ENCODE measurements at places on chromosomes 2 and 18. TPM values are rescaled to one million over a fixed set of nuclear protein-coding genes. Genes with fewer than 3 reads are reported as not detected.

CDCA7 gene
- total RNA-seq: 87.2 TPM

MARCHF4 gene
- not detected for total RNA-seq

PRSS56 gene
- 0.39 TPM for total RNA-seq

DIPK1C gene
- not detected for total RNA-seq

TBR1 gene
- total RNA-seq: 0.02 TPM

BCL11A gene
- 1.00 TPM for total RNA-seq

SNTG2 gene
- 2.5 TPM for total RNA-seq

GREB1L gene
- not detected for total RNA-seq

GRCh38 chr2:223997938-223998337 is 40.7 kb downstream of the MRPL44 start:
- no peak for DNase-seq

DNA sequence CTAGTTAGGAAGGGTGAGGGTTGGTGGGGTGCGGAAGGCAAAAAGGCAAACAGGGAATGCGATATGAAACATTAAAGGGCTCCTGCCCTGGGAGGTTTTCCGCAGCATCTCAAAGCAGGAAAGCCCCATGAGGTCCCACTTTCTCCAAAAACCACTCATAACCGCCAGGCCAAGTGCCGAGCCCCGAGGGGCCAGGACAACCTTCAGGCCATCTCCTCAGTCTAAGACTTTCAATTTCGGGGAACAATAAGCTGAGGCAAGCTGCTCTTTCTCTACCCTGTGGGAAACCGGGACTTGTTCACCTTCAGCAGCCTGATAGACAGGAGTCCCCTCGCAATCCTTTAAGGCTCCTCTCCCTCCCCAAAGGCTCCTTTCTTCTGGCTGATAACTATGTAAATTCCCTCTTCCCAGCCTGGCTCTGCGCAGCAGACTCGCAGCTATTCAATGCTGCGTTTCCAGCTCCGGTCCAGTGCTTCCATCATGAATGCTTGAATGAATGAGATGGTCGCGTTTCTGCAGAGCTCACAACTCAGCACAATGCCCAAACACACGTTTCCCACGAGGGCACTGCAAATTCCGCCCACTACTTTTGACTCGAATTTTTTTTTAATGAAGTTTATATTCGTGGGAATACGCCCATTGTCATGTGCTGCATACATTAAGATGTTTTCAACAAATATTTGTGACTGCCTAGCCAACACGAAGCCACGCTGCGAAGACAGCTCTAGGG is 1.4 kb downstream of the LAMA1 start:
- no peak for DNase-seq

DNA sequence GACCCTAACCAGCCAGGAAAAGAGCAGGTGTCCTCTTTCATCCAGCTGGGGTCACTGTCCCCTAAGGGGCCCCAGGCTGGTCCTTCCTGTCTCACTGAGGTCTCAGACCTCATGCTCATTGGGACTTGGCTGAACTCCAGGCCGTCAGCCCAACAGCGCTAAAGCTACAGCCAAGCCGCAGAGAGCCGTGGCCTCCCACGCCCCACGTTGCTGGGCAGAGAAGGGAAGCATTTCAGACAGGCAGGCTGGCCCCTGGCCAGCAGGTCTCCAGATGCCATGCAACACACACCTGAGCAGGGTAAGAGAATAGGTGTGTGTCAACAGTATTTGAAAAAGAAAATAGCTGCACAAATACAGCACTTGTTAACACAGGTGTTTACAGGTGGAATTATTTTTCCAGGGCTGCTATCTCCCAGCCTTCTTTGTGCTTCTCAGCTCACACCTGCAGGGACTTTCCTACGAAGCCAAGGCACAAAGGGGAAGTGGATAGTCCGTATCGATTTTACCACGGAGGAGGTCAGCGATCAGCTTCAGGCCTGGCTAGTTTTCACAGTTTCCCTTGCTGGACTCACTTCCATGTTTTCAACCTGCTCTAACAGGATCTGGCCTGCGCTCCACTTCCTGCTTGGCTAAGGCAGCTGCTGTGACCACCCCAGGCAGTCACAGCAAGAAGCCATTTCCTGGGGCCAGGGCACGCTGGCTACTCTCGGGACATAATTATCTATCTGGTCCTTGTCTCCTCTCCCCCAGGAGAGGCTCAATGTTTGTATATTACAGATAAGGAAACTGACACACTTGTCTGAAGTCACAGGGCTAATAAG is 156.1 kb upstream of the ID2 start:
- no peak for DNase-seq

DNA sequence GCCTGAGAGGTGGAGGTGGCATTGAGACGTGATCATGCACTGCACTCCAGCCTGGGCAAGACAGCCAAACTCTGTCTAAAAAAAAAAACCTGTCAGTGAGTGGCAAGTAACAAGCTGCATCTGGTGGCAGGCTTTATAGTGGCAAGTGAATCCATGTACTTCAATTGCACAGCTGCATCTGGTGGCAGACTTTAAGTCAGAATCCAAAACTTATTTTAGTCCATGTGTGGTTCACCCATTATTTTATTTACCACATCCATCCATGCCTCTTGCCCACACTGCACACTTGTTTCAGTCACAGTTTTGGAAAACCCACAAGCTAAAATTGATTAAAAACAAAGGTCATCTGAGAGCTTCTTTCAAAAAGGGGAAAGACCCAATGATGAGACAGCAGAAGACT is 1636.4 kb upstream of the NXPH2 start:
- DNase-seq: no peak

DNA sequence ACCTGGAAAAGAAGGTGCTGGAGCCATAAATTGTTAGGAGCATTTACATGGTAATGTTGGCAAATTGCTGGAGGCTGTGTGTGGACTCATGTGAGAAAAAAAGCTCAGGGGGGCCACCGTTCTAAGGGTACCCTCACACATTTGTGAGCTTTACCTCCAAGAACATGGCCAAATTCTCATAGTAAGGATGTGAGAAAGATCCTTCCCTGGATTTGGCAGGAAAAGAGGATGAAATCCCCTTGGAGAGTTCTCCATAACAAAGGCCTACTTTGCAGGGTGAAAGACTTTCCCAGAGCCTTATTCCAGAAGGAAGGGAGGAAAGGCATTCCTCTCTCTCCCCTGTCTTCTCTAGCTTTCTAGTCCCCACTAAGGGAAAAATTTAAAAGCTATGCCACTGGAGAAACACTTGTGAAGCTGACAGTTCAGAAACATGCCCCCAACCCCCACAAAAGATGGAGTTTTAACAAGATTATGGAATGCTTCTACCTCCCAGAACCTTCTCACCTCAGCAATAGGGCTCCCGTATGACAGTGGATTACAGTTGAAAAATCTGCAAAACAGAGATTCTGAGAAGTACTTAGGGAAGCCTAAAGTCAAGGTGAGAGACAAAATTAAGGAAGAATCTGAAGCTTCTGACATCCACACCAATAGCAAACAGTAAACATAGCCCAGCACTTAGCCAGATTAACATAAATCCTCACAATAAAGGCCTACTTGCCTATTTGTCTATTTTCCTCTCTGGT is 20.2 kb upstream of the ERMN start:
- DNase-seq: no peak

GRCh38 chr2:23637011-23637778 is 252.2 kb downstream of the KLHL29 start:
- DNase-seq: no peak

DNA sequence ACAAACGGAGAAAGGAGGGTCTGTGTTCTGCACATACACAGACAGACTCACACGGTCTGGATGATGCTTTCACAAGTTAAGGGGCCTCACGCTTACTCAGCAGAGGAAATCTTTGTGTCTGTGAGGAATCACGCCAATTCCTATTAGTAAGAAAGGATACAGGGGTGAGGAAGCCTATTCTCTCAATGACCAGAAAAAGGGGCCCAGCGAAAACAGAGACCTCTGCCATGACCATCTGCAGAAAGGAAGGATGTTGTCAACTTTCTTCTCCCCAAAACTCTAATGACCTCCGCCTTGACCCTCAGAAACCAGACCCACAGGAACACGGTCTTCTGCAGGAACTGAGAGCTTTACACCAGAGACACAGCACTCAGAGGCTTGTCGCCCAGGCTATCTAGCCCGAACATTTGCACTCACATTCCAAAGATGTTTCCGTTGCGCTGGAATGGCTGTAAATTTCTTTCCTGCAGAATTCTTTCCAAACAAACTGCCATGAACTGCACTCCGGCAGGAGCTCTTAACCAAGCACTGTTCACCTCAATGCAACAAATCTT is 186.3 kb downstream of the TCF4 start:
- DNase-seq: no peak

DNA sequence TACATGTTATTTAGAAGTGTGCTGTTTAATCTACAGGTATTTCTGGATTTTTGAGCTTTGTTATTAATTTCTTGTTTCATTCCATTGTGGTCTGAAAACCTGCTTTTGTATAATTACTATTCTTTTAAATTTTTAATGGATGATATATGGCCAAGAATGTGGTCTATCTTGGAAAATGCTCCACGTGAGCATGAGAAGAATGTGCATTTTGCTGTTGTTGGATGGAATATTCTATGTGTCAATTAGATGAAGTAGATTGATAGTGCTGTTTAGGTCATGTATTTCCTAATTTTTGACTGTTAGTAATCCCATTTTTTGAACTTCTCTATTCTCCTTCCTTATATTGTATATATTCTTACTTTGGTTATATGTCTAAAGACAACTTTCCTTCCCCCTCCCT is 19.9 kb upstream of the TTN start:
- DNase-seq: no peak

- no peak for DNase-seq
These were observed 46.8 kb downstream of the EMX1 start for GRCh38 chr2:72964146-72964525.

- DNase-seq: peak; percentile 10
These were observed 55.4 kb upstream of the CD28 start for GRCh38 chr2:203650860-203651613.

DNA sequence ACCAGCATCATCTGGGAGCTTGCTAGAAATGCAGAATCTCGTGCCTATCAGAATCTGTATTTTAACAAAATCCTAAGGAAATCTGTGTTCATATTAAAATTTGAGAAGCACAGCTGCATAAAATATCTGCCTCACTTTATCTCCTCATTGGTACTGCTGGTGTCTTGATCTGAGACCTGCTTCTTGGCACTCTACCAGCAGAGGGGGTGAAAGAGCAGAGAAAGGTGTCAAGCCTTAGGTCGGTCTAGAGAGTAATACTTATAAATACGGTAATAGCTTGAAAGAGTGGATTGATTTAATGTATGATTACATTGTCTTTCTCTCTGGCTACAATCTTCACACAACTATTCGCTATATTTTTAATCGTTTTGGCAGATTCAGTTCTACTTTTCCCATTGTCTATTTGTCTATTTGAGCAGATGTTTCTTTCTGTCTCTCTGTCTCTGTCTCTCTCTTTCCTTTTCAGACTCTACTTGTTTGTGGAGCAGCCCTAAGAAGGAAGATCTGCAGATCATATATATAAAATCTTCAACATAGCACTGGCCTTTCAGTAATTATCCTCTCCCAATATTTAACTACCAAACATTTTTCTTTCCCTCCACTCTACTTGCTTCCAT is 1.7 kb upstream of the GCG start:
- peak; percentile 66 for DNase-seq

DNA sequence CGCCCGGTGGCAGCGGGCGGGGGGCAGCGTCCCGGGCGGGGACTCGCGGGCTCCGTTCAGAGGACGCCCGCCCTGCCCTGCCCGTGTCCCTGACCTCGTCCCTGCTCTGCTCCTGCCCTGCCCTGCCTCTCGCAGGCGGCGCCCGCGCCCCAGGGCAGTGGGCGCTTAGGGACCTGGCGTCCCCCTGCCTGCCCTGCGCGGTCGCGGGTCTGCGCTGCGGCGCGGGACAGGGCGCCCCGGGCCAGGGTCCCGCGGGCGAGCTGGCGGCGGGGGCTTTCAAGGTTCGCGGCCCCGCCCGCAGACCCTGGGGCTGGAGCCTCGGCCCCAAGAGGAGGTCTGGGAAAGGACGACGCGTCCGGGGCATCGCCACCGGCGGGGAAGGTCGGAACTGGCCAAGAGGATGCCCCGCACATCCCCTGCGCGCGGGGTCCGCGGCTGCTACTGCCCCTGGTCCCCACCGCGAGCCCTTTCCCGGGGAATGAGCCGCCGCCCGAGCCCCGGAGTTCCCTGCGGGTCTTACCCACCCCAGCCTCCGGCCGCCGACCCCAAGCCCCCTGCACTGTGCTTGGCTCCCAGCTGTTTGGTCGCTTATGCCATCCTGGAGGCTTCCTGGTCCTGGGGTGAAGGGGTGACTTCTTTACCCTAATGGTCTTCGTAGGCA is 679 bp downstream of the RNF144A start:
- no peak for DNase-seq

- DNase-seq: no peak
These were observed 1.2 kb upstream of the ALPP start for GRCh38 chr2:232377319-232377718.

DNA sequence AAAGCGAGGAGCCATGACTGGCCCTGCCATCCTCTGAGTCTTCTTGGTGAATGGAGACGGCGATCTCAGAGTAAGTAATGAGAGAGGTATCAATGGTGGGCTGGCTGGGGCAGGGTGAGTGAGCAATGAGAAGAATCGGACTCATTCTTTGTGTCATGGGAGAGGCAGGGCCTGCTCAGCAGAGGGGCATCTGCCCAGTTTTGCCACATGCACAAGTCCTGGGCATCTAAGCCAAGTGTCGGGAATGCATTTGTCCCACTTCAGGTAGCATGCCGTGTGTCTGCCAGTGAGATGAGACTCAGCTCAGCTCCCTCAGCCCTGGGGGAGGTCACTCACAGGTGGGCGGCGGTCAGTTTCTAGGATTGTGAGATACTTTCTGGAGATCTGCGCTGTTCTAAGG is 791.0 kb upstream of the RAB6C start:
- no peak for DNase-seq

DNA sequence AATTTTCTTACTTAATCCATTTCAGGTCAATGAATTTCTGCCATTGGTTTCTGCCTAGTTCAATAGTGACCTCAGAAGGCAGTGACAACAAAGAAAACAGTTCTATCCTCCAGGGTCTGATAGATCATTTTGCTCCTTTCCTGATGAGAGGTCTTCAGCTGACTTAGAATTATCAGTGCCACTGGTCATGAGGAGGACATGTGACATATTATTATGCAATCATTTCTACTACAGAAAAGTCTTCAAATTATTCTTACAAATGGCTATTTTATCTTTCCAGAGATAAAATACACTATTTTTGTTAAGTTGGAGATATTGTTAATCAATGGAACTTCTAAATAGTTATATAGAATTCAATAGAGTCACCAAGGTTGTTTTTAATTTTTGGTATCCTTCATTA is 360.0 kb upstream of the GALNT5 start:
- no peak for DNase-seq

- DNase-seq: no peak
These were observed 540 bp downstream of the SOX11 start for GRCh38 chr2:5692561-5693286.

- DNase-seq: no peak
These were observed 14.6 kb downstream of the RAMP1 start for GRCh38 chr2:237873897-237874551.

DNA sequence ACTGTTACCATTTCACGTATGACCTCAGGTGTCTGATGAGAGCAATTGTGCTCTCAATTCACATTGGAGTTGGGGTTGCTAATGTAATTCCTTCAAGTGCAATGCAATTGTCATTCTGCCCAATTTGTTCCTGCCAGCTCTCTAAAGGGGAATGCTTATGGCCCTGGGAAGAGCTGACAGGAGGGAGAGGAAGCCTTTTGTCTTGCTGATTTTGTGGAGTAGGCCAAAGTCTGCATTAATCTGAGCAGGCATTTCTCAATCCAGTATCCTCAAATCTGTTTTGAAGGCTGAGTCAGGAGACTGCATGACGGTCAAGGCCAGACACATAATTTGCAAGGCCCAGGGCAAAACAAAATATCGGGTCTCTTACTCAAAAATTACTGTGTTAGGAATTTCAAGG is 326.4 kb upstream of the SPHKAP start:
- DNase-seq: no peak

Data from activated T-cell treated with anti-CD3 and anti-CD28 coated beads, Interleukin-2, amount 50 U/mL, for 72 hours (primary cell).